ENCODE measurements at places on chromosomes 1 and 21.

DNA sequence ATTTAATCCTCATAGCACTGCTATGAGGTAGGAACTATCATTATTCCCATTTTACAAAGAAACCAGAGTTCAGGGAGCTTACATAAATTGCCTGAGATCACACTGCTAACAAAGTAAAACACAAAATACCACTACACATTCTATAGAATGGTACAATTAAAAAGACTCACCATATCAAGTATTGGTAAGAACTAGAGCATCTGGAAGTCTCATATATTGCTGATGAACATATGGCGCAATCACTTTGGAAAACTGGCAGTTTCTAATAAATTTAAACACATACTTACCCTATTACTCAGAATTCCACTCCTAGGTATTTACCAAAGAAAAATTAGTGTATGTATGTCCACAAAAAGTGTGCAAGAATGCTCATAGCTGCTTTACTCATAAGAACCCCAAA lies 261.5 kb downstream of the RRAGC start:
- no peak for DNase-seq

- no peak for DNase-seq
Observed at GRCh38 chr1:58576727-58577653, at the start of gene TACSTD2. TACSTD2 (minus strand) TSS chr1:58577252; CDS start chr1:58577156, 96 bp downstream.

DNA sequence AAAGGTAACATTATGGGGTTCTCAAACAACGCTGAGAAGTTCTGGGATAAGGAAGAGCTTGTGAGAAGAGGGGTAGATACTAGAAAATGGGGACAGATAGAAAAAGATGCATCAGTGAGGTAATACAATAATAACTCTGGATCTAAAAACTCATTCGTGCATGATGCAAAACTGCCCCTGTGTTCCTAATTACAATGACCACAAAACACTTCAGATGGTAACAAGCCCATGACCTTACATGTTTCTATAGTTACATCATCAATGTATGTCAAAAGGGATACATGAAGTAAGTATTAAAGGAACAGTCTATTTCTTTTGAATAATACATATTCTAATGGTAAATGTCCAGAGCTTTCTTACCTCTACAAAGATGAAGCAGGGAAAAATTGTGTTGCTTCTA lies 110.6 kb upstream of the PLPPR5 start:
- no peak for DNase-seq

- DNase-seq: peak; percentile 67
Observed at GRCh38 chr1:87794788-87795614, 466.3 kb downstream of the LMO4 start.

DNA sequence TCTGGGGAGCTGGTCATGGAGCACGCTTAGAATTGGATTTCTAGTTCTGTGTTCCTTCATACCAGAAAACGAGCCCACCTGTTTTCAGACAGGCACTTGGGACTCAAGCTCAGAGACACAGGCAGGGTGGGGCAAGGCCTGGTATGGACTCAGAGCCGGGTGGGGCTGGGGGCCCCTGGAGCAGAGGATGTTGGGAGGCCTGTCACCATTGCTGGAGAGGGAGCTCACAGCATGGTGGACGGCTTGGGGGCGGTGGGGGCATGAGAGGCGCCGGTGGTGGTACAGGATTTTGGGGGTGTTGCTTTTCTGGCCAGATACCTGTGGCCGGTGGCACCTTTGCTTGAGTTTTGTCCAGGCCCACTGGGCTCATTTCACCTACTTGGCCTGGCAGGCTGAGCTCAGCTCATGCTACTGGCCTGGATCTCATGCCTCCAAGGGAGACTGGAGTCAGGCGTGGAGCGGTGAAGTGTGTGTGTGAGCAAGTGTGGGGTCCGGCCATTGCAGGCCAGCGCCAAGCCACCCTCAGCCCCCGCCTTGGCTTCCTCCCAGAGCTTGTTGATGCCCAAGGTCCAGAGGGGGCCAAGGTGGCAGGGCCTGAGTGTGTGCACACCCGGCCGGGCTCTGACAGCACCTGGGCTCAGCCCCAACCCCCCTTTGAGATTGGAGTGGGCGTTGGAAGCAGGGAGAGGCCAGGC lies 8.7 kb downstream of the SLX9 start:
- no peak for DNase-seq

GRCh38 chr1:56331892-56332567 lies 247.3 kb downstream of the PLPP3 start:
- DNase-seq: no peak

- no peak for DNase-seq
Observed at GRCh38 chr1:231172411-231172810, 10.6 kb downstream of the TRIM67 start.

DNA sequence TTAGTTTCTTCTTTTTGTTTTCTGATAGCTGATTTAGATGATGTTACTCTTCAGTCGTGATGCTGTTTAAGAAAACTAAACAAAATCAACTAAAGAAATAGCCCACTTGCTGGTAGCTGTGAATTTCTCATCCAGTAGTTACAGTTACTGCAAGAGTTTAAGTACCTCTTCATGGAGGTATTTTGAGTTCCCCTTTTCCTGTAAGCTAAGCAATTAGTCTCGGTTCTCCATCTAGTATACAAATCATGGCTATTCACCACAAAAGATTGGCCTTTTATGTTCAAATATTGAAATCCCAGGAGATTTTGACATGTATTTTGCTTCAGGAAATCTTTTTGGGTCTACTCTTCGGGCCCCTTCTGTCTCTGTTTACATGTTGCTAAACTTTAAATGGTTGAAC lies 31.1 kb downstream of the HUNK start:
- no peak for DNase-seq

- DNase-seq: no peak
Observed at GRCh38 chr1:157145076-157145475, 6.9 kb upstream of the ETV3 start.

DNA sequence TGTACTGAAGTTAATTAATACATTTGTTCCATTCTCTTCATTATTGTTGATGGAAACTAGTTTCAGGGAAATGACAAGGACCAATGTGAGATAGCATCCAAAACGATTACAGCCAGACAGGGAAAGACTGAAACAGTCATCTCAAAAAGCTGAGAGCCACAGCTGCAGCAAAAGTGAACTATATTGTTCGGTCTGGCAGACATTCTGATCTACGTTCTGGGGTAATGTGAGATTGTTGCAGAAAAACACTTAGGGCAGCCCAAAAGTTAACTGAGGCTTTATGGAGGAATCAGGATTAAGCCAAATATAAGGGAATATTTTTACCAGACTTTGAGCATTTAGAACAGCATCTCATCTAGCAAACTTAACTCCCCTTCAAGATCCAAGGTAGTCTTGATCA lies 112.9 kb downstream of the LRRC40 start:
- no peak for DNase-seq

GRCh38 chr1:7942214-7942921 lies 1.7 kb upstream of the TNFRSF9 start:
- DNase-seq: peak; percentile 74

DNA sequence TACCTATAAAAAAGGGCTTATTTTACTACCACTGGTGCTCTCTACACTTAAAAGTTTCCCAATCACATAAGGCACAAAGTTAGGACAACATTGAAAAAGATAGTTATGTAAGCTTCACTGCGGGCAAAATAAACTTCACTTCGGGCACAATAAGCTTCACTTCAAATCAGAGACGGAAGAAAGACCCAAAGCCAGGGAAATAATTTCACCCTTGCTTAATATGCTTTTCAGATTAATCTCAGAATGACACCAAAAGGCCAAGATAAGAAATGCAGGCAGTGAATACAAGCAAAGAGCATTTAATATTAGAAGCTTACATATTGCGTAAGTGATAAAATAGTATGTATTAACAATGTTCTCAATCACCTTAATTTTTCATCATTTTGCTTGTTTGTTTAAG lies 444.2 kb downstream of the SETD4 start:
- DNase-seq: no peak

- DNase-seq: peak; percentile 54
Observed at GRCh38 chr1:22575532-22576149, 12.4 kb downstream of the EPHA8 start.

DNA sequence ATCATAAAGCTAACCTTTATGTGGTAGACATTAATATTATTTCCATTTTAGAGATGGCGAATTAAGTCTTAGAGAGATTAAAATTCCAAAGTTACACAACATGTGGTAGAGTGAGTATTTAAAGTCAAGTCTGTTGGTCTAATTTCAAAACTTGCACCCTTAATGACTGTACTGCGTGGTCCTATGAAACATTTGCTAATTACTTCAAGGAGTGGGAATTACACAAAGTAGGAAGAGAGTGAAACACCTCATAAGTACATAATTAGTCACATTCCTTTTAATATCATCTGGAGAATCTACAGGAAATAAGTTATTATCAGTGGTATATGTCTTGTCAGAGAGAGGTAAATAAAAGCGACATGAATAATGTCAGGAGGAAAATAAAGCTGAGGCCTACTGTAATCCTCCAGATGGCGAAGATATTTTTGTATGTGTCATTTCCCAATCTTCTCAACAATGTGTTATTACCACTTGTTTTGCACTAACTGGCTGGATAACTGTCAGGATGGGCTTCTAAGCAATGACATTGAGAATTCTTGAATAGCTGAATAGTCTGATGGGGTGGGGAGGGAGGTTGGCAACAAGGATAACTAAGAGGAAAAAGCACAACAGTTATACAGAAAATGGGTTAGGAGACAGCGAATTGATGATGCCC lies 95.5 kb downstream of the TNFSF18 start:
- no peak for DNase-seq

DNA sequence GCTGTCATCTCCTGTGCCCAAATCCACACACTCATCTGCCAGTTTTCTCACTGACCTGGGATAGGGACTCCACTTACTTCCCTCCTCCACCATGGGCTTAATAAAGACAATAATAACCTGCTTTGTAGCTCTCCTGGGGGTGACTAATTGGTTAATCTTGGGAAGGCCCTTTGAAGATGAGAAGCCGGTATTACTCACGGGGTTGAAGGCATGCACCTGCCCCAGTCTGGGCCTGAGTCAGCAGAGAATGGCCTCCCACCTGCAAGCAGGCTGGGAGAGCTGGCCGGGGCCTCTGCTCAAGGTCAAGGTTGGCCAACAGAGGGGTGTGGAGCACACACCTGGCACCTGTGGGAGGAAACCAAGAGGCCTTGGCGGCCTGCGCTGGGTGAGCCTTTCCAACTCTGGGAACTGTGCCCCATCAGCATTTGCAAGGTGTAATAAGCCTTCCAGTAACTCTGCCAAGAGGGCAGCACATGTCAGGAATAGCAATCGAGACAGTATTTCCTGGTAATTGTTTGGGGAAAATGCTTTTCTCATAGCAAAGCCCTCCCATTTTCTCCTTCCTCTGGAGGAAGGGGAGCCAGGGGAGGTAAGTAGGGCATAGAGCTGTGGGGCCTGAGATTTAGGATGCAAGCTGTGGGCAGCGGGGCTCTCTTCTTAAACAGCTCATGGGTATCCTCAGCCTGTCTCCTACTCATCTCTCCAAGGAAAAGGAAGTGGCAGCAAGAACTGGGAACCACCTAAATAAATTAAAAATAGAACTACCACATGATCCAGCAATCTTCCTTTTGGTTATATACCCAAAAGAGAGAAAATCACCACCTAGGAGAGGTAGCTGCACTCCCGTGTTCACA lies 49.0 kb downstream of the TOMM20 start:
- no peak for DNase-seq

- DNase-seq: no peak
Observed at GRCh38 chr1:30410153-30410851, 313.1 kb downstream of the MATN1 start.

- no peak for DNase-seq
Observed at GRCh38 chr1:116292929-116293725, 79.9 kb upstream of the ATP1A1 start.

DNA sequence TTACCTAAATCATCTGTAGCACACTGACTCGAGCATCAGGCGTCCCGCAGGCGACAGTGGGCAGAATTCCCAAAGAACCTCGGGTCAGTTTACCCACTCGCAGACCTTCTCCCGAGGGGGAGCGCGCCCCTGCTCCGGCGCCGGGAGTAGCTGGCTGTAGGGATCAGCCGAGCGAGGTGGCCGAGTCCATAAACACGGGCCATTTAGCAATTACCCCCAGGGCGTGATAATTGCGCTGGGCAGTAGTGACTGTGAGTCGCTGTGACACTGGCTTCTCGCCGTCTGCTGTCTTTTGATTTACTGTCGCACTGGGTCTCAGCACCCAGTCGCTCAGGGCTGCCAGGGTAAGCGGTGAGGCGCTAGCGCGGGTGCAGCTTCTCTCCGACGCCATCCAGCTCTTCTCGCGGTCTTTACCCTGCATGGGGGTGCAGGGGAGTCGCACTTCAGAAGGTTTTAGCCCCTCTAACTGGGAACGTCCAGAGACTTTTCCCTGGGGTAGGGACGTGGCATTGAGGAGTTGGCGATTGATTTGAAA lies 16.2 kb downstream of the HLX start:
- DNase-seq: no peak

- no peak for DNase-seq
Observed at GRCh38 chr1:223147873-223148272, 4.8 kb upstream of the TLR5 start.

- no peak for DNase-seq
Observed at GRCh38 chr1:64124704-64125440, 78.6 kb upstream of the UBE2U start.

DNA sequence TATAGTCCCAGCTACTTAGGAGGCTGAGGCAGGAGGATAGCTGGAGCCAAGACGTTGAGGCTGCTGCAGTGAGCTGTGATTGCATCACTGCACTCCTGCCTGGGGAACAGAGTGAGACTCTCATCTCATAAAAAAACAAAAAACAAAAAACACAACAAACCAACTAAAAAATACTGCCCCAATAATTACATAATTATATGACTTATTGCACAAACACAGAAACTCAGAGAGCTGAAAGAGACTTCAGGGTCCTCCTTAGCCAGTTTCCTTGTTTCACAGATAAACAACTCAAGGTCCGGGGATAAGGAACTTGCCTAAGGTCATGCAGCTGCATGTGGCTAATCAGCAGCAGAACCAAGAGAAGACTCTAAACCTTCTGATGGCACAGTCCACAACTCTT lies 11.9 kb downstream of the EXTL2 start:
- no peak for DNase-seq

DNA sequence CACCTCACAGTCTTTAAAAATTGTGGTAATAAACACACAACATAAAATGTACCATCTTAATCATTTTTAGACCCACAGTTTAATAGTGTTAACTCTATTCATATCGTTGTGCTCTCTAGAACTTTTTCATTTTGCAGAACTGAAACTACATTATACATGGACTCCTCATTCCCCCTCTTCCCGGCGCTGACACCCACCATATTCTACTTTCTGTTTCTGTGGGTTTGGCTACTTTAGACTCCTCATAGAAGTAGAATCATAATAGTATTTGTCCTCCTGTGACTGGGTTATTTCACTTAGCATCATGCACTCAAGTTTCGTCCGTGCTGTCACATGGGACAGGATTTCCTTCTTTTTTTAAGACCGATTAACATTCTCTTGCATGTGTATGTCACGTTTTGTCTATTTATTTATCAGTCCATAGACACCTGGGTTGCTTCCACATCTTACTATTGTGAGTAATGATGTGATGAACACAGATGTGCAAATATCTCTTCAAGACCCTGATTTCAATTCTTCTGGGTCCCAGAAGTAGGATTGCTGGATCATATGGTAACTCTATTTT lies 62.9 kb upstream of the TMPRSS2 start:
- DNase-seq: no peak

- DNase-seq: no peak
Observed at GRCh38 chr1:18192974-18193373, 85.4 kb downstream of the IGSF21 start.

Measured in cardiac muscle cell (in vitro differentiated cells and primary cell).